ENCODE measurements at places on chromosomes 7 and 10. TPM values are rescaled to one million over a fixed set of nuclear protein-coding genes. Genes with fewer than 3 reads are reported as not detected.

Gene CNNM2
- total RNA-seq: 2.6 TPM

Gene CDHR1
- 0.32 TPM for total RNA-seq

Gene GIMAP6
- 29.9 TPM for total RNA-seq

Gene NEUROD6
- not detected for total RNA-seq

Measured in Right ventricle myocardium superior (tissue), 1 donor.